ENCODE measurements at places on chromosomes 5 and 9.

- DNase-seq, result no peak
Measured at GRCh38 chr5:96896806-96897205, 20.5 kb downstream of the ERAP2 start.

DNA sequence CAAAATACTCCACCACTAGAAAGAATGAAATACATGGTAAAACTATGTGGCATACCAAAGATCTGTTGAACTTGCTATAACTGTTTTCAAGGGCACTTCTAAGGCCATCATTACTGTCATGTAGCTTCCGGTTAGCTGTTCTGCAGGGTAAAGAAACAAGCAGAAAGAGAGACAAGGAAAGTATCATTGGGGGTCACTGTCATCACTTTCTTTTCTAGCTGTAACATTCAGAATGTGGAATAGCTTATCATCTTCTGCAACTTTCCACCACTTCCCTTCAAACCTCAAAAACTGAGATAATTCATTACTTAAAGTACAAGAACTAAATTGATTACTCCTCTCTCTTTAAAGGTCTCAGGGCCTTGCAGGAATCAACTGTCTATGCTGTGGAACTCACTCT, 57.6 kb downstream of the RASEF start:
- DNase-seq, result no peak

DNA sequence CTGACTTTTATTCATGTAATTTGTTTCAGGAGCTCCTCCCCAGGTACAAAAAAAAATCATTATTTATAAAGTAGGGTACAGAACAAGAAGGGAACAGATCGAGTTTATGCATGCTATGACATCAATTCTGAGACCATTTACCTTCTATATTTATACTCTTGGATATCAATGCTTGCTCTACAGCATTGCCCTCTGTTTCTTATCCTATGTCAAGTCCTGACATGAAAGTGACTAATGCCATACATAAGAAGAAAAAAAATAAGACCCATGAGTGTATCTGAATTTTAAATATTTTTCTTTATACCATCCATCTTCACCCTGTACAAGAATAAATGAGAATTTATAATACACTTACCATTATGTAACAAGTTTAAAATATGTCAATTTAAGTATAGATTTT, 2016.3 kb upstream of the CDH9 start:
- no peak for DNase-seq

GRCh38 chr5:176873541-176874172, 25.5 kb downstream of the HK3 start:
- DNase-seq, result no peak

- no peak for DNase-seq
Measured at GRCh38 chr5:14663734-14664269, 716 bp upstream of the OTULIN start.

GRCh38 chr5:117110548-117110947, 535.9 kb upstream of the SEMA6A start:
- DNase-seq, result no peak

DNA sequence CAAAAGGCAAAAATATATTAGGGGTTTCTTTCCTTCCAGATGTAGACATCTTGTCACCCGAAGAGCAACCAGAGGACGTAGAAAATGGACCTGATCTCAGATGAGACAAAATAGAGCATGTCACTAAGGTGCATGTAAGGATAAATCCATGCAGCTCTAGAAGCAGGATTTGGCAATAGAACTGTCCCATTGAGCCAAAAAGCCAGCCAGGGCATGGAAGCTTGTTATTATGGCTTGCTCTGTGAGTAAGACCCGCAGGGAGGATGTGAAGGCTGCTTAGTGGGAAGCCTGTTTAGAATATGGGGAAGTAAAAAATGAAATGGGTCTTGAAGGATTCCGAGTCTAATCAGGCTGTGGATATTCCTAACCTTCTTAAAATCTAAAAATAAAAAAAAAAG, 165.6 kb upstream of the MPDZ start:
- no peak for DNase-seq

DNA sequence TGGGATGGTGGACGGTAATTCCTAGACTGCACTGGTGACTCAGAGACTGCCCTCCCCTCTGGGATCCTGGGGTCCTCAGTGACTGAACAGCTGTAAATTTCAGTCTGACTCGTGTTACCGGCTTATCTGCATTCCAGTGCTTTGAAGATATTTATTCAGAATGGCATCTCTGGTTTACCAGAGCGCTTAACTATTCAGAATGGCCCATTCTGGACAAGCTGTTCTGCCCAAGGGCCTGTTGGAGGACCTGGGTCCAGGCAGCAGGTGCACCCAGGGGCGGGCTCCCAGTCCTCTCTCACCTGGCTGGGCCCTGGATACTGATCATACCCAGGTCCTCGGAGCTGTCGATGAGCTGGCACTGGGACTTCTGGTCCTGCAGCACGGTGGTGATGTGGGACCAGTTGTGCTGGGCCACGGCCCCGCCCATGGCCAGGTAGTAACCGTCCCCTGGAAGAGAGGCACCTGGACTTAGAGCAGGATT, 48.0 kb downstream of the SARDH start:
- no peak for DNase-seq

GRCh38 chr9:4829969-4830368, 37.2 kb downstream of the RCL1 start:
- DNase-seq, result no peak

DNA sequence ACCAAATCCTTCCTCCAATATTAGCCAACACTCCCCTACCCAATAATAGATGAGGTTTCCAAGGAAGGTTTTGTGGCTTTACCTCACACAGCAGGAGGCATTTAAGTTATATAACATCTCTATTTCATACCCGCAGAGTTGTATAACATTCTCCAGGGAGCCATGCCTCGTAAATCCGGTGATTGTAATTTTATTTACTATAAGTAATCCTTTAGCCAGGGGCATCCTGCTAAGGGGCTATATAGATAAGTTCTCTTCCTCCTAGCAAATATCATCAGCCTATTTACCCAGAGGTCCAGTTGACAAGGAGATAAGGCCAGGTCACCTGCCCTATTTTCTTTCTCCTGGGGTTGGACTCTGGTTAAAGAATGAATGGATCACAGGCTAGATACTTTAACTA, 2051.0 kb downstream of the EFNA5 start:
- no peak for DNase-seq

DNA sequence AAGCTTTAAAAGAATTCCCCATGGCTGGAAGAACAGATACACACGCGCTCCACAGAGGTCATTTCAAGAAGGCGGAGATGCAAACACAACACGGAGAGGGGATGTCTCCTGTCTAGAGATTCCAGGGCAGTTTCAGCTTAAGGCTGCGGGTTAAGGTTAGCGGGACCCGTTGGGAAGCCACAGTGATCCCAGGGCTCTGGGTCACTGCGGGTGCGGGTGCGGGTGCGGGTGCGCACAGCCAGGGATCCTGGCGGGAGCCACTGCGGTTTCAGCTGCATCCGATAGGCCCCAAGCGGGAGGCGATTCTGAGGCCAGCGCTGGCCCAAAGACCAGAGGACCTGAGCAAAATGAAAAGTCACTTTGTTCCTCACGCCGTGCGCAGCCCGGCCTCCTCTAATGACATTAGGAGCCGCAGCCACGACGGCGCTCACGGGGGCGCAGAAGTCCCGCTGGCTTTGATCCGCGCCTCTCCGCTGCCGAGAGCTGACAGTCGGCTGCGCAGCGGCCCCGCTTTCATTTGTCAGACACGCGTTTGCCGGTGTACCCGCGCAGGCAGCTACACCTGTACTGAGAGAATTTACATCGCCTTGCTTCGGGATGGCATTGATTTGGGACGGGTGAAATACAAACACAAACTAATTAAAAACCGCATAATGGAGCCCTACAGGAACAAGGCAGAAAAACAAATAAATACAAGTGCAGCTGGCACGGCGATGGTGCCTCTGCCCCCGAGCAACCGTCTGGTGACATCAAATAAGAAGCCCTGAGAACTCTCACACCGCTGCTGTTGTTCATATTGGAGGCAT, 5.3 kb upstream of the IRX1 start:
- DNase-seq, result no peak

- no peak for DNase-seq
Measured at GRCh38 chr9:36245906-36246305, 12.3 kb downstream of the GNE start.

GRCh38 chr9:69412741-69413150, 87.7 kb downstream of the ENTREP1 start:
- no peak for DNase-seq

DNA sequence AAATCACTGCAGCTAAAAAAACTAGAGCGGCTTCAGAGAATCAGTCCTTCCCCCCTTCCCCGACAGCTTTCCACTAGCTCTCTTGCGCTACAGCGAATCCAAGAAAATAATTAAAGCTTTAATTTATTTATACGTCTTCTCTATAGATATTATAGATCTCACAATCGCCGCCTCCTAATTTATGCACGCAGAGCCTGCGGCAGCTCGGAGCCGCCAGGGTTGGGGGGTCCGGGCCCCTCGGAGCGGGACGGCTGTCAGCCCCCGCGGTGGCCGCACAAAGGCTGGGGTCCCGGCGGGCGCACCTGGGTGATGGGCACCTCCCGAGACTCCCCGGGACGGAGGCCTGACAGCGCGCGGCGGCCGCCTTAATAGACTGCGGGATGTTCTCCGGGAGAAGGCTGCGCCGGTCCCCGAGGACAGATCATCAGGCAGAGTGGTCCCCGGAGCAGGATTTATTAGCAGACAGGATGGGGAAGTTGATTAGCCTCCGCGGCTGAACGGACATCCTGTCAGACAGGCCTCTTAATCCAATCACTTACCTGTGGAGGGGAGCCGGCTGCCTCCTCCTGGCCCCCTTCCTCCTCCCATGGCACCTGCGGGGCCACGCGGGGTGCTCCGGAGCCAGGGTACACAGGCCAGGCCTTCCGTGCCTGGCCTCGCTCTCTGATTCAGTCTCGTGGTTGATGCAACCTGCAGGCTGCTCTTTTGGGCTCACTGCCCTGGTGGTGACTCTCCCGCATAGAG, 166.8 kb downstream of the MELK start:
- no peak for DNase-seq

DNA sequence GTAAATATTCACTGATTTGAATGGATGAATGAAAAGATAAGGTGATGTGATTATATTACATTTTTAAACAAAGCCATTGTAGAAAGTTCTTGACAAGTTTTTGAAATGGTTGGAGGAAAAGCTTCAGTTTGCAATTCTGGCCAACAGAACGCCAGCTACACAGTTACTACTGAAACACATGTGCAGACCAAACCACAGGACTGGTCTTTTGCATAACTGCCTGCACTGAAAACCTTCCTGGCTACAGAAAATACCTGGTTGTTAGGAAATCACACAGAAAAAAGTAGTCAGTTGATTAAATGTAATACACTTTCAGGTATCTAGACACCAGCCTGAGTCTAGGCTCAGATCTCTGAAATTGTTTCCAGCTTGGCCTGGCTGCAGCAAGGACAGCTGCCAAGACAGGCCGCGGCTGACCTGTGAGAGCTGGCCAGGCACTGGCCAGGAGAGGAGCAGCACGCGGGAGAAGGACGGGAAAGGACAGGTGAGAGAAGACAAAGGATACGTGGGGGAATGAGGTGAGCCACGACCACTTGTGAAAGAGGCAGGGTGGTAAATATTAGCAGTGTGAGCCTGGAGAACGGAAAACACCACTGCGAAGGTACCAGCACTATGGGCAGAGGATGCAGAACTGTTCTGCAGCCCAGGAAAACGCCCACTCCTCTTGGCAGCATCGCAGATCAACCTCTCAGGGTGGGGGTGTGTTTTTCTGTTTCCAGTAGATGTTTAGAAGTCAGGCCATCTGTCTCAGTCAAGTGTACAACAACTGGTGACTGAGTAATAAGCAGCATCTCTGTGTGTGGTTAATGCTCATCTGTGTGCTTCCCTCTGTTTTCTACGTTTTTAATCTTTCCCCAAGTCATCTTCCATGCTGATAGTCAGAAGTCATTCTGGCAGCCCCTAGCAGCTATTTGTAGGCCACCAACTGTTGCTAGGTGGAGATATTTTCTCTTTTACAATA, 137.4 kb downstream of the SCAMP1 start:
- no peak for DNase-seq

DNA sequence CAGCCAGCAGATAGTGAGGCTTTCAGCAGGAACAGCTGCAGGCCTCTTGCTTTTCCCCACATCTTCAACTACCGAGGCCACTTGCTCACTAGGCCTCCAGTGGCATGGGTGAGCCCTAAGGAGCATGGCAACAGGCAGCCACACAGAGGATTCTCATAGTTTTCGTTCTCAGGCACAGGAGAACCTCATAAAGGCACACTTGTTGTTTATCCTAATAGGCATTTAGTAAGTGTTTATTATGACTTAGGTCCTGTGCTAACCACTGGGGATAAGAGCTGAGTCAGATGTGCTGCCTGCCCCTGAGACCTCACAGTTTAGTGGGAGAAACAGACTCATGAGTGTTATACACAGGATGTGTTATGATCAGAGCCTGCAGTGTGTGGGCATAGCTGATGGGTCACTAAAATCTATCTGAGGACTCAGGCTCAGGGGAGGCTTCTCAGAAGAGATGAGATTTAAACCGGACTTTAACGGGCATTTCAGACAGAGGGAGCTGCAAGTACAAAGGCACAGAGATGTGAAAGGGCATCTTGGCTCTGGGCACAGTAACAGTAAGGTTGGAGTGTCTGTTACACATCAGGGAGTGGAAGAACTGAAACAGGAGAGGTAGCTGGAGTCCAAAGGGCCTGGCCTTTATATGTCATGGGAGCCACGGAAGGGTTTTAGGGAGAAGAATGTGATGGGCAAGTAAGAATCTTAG, 21.0 kb upstream of the HEMGN start:
- no peak for DNase-seq

DNA sequence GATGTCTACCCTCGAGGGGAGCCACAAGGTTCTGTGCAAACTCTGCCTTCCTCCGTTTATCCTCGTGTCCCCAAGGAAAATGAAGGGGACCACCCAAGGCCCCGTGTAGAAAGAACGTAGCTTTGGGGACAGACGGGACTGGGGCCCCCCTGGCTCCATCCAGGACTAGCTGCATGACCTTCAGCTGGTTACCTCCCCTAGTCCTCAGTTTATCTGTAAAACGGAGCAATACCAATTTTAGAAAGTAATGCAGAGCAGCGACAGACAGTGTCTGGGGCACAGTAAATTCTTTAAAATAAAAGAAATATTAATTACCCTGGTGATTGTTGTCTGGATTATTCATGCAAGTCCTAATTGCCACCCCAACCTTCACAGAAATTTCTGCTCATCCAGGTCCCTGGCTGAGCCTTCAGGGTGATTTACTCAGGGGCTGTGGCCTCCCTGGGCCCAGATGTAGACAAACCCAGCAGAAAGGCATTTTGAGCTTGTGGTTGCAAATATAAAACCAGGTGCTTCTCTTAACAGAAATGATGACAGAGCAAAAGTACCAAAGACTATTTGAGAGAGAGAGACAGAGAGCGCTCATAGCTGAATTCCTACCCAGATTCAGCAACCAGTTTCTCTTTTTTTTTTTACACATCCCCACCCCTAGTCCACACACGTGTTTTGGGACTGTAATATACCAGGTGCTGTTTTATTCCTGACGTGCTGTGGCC, 155.1 kb upstream of the SMIM23 start:
- no peak for DNase-seq

GRCh38 chr9:132789719-132790118, 88.4 kb downstream of the AK8 start:
- DNase-seq, result no peak

Measured in activated T-helper 1 cell treated with Interleukin-2 at 50 U/mL for 16 hours (primary cell).